ENCODE measurements at places on chromosomes 2 and 18.

DNA sequence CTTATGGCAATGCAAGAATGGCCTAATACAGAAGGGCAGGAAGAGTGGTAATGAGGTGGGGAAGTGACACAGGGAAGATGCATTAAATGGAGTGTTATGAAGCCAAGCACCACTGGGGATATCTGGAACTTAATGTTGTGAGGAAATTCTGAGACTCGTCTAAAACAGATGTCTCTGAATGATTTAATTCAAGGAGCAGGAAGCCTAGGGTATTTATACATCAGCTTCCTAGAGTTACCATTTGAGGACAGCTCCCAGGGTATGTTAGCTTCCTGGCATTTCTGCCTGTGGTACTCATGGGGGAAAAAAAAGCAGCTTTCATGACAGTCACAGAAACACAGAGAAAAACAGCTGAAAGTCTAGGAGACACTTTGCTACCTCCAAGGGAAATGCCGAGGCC, 989.5 kb downstream of the CBLN2 start:
- DNase-seq: no peak

DNA sequence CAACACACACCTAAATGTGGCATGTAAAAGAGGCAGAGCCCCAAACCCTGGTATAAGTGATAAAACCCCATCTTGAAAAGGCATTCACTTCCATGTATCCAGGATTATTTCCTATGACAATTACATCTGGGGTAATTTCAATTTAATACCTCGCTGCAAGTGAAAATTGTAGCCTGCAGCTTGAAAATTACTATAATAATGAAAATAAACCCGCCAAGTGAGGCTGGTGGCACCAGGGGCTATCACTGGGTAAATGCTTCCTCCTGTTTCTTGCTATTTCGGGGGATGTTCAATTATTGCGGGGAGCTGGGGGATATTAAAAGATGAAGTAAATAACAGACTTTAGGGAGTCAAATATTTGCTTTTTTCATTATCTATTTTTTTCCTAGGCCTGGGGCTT, 159.5 kb upstream of the CAPN13 start:
- DNase-seq: no peak

- DNase-seq: peak; percentile 54
Observed at GRCh38 chr18:58020567-58021107, 23.4 kb upstream of the NEDD4L start.

GRCh38 chr18:42005782-42006181, 50.7 kb downstream of the PIK3C3 start:
- DNase-seq: no peak

DNA sequence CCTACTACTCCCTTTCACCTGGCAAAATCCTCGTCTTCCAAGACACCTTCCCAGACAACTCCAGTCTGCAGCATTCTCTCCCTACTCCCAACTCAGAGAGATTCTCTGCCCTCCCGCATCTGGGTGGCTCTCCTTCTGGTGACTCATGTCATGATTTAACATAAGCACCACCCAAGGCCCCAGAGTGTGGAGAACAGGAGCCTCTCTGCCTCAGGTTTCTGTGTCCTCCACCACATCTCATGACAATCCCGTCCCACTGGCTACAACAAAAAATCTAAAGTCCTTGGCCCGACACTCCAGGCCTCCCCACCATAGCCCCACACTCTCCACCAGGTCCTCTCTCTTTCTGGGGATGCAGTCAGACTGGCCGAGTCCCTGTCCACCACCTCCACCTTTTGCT, 197.1 kb downstream of the BCL11A start:
- no peak for DNase-seq

DNA sequence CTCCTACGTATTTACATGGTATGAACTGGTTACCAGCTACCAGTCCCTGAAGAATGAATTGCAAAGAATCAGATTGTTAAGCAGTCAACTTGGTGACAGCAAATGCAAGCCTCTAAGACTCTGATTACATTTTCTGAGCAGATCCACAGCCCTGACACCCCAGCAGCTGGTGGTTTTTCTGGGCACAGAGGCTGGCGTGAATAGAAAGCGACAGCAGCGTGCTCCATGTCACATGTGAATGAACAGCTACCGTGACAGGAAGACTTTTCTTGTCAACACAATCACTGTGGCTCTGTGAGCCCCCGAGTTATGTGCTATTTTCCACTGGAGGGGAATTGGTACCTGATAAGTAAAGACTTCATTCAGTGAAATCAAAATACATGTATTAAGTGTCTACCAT, 93.2 kb upstream of the CBLN2 start:
- no peak for DNase-seq

GRCh38 chr2:120347396-120348060, 1.6 kb downstream of the INHBB start:
- no peak for DNase-seq

DNA sequence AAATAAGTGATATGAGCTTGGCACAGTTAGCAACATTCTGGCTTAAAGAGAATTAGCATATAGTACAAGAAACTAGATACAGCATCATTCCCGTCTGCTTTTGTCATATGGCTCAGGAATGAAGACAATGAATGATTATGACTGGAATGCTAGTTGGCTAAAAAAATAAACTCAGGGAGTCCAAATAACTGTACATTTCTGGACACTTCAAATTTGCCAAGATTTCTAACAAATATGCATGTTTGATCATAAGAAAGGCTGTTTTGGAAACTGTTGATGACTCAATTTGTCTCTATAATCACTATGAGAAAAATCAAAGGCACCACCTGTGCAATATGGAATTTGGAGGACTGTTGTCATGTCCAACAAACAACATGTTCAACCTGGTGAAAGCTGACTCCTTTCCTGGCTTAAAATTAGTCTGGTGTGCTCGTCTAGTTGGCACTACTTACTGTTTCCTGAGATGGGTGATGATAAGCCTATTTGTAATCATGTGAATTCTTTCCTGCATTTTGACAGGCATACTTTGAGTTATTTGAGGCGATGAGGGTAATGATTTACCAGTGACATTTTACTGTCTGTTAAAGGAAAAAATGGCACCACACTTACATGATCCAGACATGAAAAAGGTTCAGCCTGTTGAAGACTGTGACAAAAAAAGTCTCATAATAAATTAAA, 133.9 kb upstream of the CDH20 start:
- DNase-seq: no peak

DNA sequence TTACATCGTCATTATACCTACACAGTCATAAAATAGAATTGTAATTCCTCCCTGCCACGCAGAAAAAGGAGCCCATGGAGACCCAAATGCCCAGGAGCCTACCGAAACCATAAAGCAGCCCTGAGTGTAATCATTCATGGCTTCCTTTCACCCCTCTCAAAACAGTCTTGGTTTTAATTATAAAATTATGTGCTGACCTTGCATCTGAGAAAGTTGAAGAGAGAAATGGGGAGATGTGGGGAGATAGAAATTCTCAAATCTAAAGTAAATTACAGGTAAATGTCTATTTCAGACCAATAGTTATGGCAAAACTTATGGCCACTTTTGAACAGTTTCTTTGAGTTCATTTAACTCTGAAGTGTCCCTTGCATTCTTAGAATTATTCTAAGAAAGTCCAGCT, 1068.8 kb downstream of the BCL11A start:
- no peak for DNase-seq

GRCh38 chr18:2997429-2997828, 15.5 kb downstream of the LPIN2 start:
- no peak for DNase-seq

GRCh38 chr2:224469374-224469964, 67.6 kb upstream of the FAM124B start:
- DNase-seq: no peak

GRCh38 chr2:8957628-8958027, 45.9 kb downstream of the MBOAT2 start:
- DNase-seq: no peak

DNA sequence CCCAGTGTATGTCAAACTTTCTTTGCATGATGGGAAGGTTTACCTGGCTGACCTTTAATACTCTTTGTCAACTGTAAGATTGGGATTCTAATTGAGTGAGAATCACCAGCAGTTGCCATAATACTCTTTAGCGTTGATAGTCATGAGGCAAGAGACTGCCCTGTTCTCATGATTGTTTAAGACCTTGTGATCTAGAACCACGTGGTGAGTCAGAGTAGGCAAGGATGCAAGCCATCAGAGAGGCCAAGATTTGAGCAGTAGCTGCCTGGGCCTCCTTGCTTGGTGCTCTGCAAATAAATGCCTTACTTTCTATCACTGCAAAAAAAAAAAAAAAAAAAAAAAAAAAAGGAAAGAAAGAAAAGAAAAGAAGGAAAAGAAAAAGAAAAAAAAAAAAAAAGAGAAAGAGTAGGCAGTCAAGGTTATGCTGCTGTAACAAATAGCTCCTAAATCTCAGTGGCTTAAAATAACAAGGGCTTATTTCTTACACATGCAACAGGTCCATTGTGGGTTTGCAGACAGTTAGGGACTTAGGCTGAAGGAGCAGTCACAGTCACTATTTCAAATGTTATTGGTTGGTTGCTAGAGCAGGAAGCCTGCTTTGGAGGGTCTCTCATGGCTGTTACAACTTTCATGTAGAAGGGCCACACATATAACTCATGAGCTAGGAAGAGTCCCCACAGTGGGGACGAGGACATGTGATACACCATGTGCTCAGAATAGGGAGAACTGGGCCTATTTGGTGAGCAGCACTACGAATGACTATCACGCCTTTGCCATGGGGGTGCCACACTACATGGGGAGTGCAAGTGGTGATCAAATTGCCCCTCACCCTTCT, 21.7 kb downstream of the IL1R2 start:
- DNase-seq: no peak

DNA sequence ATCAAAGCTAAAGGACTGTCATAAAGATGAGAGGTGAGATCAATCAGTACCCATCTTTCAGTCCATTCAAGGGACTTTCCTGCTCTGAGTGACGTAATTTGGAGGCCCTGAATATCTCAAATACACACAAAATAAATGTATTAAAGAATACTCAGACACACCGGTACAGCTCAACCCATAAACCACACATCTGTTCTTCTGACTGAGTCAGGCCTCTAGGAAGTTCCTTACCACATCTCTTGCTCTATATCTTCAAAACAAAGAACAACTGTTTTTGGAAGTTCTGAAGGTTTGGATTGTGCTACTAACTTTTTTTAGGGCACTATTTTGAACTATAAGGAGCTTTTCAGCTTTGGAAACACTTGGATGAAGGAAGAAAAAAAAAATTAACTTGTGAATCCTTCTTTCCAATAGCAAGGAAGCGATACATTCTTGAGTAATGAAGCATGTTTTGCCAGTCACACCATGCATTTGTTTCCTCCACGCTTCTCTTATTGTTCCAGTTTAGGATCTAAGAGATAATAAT, 866.5 kb upstream of the VRK2 start:
- no peak for DNase-seq

GRCh38 chr2:190574169-190574568, 39.6 kb upstream of the NEMP2 start:
- DNase-seq: no peak

DNA sequence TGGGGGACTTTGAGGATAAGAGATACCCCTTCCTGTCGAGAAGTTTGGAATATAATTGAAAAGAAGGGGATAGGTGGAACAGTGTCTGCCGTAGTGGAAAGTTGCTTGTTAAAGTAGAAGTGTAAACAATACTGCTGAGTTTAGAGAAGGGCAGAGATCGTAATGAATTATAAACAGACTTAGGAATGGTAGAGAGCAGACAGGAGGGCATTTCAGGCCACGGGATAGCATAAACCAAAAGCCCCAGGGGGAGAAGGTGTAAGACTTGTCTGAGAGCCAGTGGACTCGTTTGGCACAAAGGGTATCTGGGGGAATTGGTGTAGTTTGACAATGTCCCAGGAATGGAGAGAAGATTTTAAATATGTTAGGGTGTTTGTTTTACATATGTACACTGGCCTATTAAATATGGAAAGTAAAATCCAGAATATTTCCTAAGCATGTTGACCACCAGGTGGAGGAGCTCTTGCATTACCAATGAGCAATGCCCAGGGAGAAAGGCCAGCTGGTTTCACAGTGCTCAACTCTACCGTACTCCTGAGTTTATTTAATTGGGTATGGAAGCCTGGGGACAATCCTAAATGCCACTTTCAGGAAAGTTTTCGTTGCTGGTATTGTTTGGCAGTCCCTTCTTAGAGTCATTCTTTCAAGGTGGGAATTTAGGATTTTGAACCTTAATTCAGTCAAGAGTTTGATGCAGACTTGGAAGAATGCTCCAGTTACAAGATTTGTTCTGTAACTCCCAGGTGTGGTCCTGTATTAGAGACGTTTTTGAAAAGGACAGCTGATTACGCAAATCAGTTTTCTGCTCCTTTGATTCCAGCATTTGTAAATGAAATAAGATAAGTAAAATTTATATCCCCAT, 7.5 kb downstream of the COPS8 start:
- no peak for DNase-seq

- DNase-seq: no peak
Observed at GRCh38 chr2:10584843-10585475, 104.8 kb downstream of the NOL10 start.

GRCh38 chr18:12049978-12050811, 43.4 kb upstream of the ANKRD62 start:
- DNase-seq: peak; percentile 45

DNA sequence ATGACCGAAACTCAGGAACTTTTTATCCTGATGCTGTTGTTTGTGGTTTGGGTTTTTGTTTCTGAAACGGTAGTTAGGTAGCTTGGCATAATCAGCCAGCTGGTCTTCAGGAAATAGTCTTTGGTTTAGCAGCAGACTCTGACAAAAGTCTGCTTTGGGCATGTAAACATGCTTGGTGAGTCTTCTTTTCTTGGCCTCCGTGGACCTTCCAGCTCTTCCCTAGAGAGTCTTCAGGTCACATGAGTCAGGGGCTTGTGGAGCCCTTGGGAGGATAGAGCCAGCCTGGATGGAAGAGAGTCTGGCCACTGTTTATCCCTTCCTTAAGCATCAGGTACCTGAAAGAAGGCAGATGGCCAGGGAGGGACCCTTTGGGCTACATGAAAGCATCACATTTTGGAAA, 154.5 kb downstream of the MGAT5 start:
- DNase-seq: no peak

GRCh38 chr2:64735504-64735903, 81.8 kb upstream of the SERTAD2 start:
- no peak for DNase-seq

GRCh38 chr2:100802066-100802465, 17.9 kb upstream of the NPAS2 start:
- DNase-seq: no peak

- DNase-seq: peak; percentile 70
Observed at GRCh38 chr2:88739985-88740600, 48.6 kb downstream of the RPIA start.
